Stimulated activated CD4-positive, alpha-beta T cell treated with anti-CD3 and anti-CD28 coated beads, TNF-alpha, amount 100 ng/mL, for 24 hours (primary cell): ENCODE measurements at places on chromosomes 16 and 17.
A peak's percentile ranks its signal among the peaks of the same experiment; 100 is the strongest.

GRCh38 chr16:83806731-83807130, 1.0 kb upstream of the HSBP1 start:
- DNase-seq, result no peak

DNA sequence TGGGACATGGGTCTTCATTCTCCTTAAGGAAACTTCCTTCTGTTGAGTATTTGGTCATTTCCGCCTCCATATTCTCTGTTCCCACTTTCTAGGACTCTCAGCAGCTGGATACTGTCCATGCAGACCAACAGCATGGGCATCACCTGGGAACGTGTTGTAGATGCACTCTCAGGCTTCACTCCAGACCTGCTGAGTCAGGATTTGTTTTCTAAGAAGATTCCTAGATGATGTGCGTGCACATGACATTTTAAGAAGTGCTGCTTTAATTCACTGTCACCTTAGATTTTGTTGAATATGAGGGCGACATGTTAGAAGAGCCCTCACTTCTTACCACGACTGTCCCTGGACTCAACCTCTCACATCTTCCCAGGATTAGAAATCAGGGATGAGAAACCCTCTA, 10.0 kb upstream of the SDK2 start:
- no peak for DNase-seq

- DNase-seq, result peak; percentile 43
Measured at GRCh38 chr17:39769974-39770587, 32.3 kb downstream of the GRB7 start.

- no peak for DNase-seq
Measured at GRCh38 chr16:73546341-73546845, 498.5 kb upstream of the ZFHX3 start.

- DNase-seq, result no peak
Measured at GRCh38 chr17:44144966-44145739, 3.4 kb downstream of the HROB start.

- no peak for DNase-seq
Measured at GRCh38 chr16:49366669-49367068, 6.9 kb upstream of the C16orf78 start.

- no peak for DNase-seq
Measured at GRCh38 chr17:42779304-42779935, 990 bp upstream of the WNK4 start.

GRCh38 chr16:1333149-1333812, at the start of gene BAIAP3:
BAIAP3 (plus strand) TSS chr16:1333645; CDS start chr16:1338550, 4,905 bp downstream.
- peak; percentile 34 for DNase-seq

DNA sequence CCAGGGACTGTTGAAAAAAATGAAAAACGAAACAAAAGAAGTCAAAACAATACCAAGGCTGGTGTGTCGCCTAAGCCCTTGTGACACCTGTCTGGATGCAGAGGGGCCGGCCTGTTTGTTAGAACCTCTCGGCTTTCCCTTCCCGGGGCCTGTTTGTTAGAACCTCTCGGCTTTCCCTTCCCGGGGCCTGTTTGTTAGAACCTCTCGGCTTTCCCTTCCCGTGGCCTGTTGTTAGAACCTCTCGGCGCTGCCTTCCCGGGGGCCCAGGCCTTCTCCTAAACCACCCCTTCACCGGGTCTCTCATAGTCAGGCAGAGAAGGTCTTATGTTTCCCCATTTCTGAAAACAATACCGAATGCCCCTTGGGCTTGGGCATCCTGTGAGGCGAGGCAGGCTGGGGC, 180.0 kb downstream of the BANP start:
- DNase-seq, result no peak

- no peak for DNase-seq
Measured at GRCh38 chr17:79113699-79114457, 39.3 kb downstream of the ENGASE start.

GRCh38 chr16:88783391-88784073, 1.5 kb downstream of the PIEZO1 start:
- no peak for DNase-seq

GRCh38 chr16:11602321-11602720, 15.6 kb upstream of the LITAF start:
- no peak for DNase-seq

GRCh38 chr17:74117999-74118421, 85.5 kb upstream of the RPL38 start:
- no peak for DNase-seq

- DNase-seq, result peak; percentile 44
Measured at GRCh38 chr17:41308251-41308917, 725 bp downstream of the KRTAP16-1 start.

DNA sequence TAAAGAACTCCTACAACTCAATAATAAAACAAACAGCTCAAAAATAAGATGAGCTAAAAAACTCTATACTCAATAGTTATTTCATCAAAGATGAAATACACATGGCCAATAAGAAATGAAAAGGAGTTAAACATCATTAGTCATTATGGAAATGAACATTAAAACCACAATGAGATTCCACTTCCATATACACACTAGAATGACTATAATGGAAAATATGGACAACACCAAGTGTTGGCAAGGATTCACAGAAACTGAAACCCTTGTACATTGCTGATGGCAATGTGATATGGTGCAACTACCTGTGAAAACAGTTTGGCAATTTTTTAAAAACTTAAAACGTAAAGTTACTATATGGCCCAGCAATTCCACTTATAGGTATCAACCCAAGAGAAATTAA, 91.4 kb downstream of the GRIN2A start:
- no peak for DNase-seq

- no peak for DNase-seq
Measured at GRCh38 chr17:64632606-64633005, 29.5 kb downstream of the SMURF2 start.

DNA sequence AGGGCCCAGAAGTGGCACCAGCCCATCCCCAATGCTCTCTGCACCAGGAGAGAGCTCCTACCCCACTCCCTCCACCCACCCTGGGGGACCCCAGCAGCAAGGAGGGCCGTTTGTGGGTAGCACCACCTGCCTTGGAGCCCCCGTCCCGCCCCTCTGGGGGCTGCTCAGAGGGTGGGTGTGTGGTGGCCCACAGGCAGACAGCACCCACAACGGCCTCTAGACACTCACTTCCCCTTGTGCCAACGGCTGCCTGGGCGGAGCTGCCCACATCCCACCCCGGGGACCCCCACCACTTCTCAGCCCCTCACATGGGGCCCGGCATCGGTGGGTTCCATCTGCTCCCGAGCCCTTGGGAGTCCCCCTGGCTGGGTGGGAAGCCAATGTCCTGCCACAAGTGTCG, 33.3 kb downstream of the BAHCC1 start:
- no peak for DNase-seq

DNA sequence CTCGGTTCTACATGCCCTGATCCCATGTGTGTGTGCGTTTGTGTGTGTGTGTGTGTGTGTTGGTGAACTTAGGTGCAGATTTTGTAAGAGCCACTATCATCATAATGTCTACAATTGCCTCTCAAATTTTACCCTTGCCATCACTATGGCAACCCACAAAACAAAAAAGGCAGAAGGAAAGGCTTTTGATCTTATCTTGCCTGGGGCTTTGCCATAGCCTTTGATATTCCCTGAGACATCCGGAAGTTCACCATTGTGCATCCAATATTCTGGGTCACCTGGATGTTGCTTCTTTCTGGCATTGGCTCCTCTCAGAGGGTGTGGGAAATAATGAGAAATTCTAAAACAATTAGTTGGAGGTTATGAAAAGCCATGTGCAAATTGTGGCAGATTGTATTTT, 114.7 kb downstream of the HAPSTR1 start:
- no peak for DNase-seq

- DNase-seq, result no peak
Measured at GRCh38 chr17:39318636-39319035, 82.8 kb downstream of the FBXL20 start.

DNA sequence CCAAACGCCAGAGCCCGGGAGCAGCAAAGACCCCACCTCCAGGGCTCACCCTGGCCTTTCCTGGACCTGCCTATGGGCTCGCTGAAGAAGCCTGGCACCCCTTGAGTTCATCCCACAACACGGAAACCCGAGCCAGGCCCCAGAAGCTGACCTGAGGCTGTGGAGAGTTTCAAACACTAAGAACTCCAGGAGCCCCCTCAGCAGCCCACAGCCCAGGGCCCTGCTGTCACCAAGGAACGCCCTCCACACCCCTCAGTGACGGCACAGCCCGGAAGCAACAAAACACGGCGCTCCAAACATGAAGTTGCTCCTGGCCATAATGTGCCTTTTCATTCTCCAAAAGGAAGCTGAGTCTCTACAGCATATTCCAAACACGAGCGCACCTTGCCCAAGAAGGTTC, 9.2 kb downstream of the SLC38A10 start:
- DNase-seq, result no peak

GRCh38 chr17:72903522-72903921, 189.0 kb downstream of the SLC39A11 start:
- no peak for DNase-seq

- no peak for DNase-seq
Measured at GRCh38 chr17:78803186-78803845, 21.2 kb upstream of the CYTH1 start.

- DNase-seq, result no peak
Measured at GRCh38 chr16:47499700-47500264, 38.7 kb downstream of the PHKB start.

- DNase-seq, result no peak
Measured at GRCh38 chr17:3695129-3695722, 729 bp downstream of the P2RX5 start.

DNA sequence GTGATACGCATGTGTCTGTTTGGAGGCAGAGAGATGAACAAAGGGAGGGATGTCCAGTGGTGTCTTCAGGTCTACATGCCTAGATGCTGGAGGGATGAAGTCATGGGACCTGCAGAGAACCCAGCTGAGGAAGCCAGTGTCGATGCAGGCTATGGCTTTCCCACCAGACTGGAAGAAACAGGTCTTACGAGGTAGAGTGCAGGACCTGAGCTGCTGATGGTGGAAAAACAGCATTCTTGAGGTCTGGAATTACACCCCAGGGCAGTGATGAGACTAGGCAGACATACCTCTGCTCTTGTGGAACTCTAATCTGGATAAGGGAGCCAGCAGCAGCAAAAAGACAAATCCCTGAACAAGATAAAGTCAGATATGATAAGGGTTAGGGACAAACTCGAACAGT, 37.4 kb downstream of the ARSG start:
- DNase-seq, result no peak

GRCh38 chr16:27444015-27444414, 42.0 kb downstream of the IL21R start:
- no peak for DNase-seq

GRCh38 chr17:1612400-1612799, 16.2 kb downstream of the SLC43A2 start:
- no peak for DNase-seq

- DNase-seq, result no peak
Measured at GRCh38 chr17:13003454-13003851, 14.4 kb downstream of the ELAC2 start.

DNA sequence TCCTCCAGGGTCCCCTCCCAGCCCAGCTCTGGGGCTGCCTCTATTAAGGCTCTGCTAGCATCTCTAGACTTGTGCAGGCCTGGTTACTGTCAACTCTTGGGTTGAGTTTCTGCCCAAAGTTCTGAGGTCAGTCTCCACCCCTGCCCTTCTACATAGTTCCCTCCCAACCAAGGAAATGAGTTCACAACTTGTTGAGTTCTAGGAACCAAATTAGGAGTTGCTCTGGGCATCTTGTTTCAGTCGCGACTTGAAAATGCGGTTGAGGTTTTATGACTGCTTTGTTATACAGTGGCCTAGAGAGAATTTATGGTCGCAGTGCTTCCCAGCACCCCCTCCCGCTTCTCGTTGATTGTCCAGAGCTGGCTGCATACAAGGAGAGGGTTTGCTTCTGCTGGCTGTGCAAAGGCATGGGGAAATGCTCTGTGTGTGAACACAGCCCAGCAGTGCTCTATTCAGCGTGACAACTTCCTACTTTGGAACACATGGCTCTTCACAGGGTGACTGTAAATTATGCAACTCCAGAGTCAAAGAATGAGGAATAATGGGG, 20.2 kb downstream of the GNAO1 start:
- no peak for DNase-seq

DNA sequence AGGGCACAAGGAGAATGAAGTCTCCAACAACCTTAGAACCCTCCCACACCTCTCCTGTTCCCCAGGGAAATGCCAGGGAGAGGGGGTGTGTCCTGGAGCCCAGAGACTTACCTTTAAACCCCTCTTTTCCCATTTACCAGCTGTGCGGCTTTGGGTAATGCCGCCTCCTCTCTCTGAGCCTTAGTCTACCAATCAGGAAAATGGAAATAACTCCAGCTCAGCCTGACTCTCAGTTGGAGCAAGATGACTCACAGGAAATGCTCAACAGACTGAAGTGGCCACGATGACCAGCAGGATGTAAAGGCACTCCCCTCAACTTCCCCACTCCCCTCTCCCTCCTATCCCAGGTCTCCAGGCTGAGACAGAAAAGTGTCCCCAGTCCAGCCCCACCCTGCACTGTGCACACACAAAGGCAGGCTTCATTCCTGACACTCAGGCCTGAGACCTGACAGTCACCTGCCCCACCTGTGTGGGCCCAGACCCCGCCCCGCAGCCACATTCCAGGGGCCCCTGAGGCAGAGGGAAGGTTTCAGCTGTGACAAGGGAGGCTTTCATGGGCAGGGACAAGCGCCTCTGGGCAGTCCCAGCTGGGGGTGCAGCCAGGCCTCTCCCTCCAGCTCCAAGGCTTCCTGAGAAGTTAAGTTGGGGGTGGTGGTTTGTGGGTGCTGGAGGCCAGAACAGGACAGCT, 3.0 kb upstream of the KRT15 start:
- DNase-seq, result no peak

DNA sequence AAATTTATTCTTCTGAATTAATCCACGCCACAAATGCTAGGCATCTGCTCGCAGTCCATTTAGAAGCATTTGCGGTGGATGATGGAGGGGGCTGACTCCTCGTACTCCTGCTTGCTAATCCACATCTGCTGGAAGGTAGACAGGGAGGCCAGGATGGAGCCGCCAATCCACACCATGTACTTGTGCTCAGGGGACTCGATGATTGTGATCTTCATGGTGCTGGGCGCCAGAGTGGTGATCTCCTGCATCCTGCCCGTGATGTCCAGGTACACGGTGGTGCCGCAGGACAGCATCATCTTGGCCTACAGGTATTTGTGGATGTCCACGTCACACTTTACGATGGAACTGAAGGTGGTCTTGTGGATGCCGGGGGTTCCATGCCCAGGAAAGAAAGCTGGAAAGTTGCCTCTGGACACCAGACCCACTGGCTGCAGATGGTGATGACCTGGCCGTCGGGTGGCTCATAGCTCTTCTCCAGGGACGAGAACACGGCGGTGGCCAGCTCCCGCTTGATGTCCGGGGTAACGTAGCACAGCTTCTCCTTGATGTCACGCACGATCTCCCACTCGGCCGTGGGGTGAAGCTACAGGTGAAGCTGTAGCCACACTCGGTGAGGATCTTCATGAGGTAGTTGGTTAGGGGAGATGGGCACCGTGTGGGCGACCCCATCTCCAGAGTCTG, 7.5 kb upstream of the HEATR3 start:
- no peak for DNase-seq

- no peak for DNase-seq
Measured at GRCh38 chr16:84302111-84302954, 7.7 kb downstream of the WFDC1 start.
